ENCODE measurements at places on chromosomes 6 and 20.

GRCh38 chr6:112221561-112221960, 32.8 kb downstream of the LAMA4 start:
- no peak for DNase-seq

DNA sequence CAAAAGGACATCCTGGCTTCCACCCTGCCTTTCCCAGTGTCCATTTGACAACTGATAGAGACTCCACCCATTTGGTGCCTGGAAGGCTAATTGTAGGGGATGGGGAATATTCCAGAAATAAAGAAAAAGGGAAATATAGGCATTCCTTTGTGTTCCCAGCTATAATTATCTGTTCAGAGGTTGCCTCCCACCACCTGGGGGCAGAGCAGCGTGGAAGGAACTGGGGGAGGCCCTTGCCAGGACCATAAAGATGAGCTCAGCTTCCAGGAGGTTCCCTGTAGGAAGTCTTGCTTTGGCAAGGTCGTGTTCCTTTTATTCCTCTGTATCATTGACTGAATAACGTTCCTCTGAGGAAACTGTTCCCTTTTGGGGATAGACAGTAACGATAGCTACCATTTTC, 214.7 kb downstream of the TFAP2C start:
- DNase-seq, result no peak

GRCh38 chr6:166087246-166087645, 80.4 kb downstream of the TBXT start:
- no peak for DNase-seq

GRCh38 chr6:117501722-117502121, 19.2 kb downstream of the DCBLD1 start:
- no peak for DNase-seq

DNA sequence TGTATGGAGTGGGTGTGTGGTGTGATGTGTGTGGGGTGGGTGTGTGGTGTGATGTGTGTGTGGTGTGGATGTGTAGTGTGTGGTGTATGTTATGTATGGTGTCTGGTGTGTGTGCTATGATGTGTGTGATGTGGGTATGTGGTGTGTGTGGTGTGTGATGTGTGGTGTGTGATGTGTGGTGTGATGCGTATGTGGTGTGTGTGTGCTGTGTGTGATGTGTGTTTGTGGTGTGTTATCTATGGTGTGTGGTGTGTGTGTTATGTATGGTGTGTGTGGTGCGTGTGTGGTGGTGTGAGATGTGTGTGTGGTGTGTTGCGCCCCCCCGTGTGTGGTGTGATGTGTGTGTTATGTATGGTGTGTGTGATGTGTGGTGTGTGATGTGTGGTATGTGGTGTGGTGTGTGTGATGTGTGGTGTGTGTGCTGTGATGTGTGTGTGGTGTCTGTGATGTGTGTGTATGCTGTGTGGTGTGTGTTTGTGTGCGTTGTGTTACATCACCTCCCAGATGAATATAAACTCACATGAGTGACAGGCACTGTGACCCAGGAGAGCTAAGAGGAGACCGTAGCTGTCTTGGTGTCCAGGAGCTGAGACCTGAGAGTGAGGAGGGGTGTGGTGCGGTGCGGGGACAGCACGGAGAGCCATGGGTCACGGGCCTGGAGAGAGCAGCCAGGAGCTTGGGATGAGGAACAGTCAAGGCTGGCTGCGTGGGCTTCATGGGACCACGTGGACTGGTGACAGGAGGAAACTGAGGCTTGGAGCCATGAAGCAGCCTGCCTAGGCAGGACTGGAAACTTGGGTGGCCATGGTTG, 8.8 kb downstream of the DLGAP4 start:
- no peak for DNase-seq

DNA sequence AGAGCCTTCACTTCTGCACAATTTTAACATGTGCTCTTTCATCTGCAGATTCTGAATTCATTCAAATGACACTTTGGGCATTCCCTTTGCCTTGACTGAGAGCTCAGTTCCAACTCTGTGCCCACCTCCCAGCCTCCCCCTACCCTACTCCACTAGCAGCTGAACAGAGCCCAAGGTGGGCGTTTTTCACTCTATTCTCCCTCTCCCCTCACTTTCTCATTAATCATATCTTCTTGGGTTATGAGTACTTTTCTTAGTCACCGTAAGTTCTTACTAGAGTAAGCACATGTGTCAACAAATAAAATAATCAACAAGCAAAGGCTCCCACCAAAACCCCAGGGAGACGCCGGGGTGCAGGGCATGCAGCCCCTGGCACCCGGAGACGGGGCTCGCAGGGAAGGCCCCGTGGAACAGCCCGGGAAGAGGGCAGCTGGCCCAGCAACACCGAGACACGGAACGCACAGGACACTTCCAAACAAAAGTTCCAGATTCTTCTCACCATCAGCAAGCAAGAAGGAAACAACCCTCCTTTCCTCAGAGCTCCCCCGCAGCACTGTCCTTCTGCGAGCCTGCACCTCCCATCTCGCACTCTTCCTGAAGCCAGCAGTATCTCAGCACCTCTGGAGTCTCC, 34.1 kb downstream of the TAF4 start:
- DNase-seq, result no peak

Measured in left ventricle myocardium inferior (tissue), 1 donor.